ENCODE measurements at places on chromosomes 7 and 10.

GRCh38 chr10:79923145-79923544, 25.8 kb downstream of the SFTPD start:
- DNase-seq: no peak

GRCh38 chr7:99478464-99479440, 6.1 kb downstream of the ZNF789 start:
- no peak for DNase-seq

GRCh38 chr7:40403703-40404476, 269.1 kb downstream of the SUGCT start:
- no peak for DNase-seq

- DNase-seq: no peak
Measured at GRCh38 chr7:16562456-16563220, 36.0 kb downstream of the LRRC72 start.

DNA sequence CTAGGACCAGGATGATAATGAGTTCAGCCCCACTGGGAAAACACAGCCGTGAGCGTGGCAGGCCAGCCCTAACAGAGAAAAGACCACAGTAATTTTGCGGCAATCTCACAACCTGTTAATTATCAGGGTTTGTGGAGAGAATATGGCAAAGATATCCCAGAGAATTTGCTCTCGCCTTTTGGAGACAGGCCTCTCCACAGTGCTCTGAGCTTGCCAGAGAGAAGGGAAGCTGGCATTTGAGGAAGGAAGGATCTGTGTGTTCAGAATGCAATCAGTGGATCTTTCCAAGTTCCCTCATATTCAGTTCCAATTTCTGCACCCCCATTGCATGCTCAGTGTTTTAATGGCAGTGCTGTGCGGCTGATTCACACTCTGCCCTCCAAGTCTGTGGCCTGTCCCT, 60.2 kb downstream of the PLPP4 start:
- DNase-seq: no peak

DNA sequence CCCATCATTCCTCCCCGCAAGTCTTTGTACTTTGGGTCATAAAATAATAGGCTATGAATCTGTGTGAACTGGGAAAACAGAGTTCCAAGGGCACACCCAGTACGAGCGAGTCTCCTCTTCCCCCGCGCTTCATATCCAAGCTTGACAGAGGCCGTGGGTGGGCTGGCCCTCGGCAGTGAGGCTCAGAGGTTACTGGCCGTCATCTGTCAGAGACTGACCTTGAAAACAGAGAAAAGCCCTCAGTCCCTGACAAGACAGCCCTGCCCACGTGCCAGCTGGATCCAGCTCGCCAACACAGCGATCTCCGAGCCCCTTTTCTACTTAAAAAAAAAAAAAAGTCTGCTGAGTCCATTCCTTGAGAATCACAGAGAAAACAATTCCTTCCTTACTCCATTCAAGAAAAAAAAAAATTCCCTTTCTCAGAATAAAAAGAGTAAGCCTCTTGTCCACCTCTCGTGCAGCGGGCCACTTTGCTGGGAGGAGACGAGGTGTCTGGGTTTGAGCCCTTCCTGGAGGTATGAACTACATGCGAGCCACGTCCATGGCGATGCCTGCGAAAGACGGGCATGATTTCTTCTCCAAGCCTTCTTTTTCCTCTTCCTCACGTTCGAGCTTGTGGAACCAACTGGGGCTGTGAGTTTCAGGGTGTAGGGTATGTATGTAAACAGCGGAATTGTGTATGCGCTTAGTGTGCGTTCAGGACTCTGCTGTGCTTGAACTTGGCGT, 744 bp upstream of the BICC1 start:
- no peak for DNase-seq

GRCh38 chr10:126016156-126016805, 119.9 kb downstream of the FANK1 start:
- no peak for DNase-seq

DNA sequence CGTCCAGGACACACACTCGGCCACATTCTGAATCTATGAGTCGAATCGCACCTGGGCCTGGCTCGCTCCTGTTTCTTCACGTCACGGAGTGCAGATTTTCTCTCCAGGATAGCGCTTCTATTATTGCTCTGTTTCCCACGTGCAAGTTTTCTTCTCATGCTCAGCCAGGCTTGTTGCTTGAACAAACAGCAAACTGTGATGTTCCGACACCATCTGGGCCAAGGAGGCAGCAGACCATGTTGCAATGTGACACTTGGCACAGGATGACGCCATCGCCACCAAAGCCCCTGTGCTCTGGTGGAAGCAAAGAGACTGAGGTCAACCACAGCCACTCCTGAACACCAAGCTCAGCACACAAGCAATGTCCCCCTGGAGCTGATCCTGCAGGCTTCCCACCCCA, 507.1 kb upstream of the ADARB2 start:
- DNase-seq: no peak
